Activated naive CD8-positive, alpha-beta T cell treated with anti-CD3 and anti-CD28 coated beads, Interleukin-2, amount 10 ng/mL, durations not matched to agents 7 days and 5 days (primary cell): ENCODE measurements at places on chromosomes 12 and 14.

GRCh38 chr14:73660511-73660910 lies 15.7 kb downstream of the DNAL1 start:
- DNase-seq = no peak

GRCh38 chr14:22900081-22900799 lies 17.2 kb downstream of the REM2 start:
- no peak for DNase-seq

- DNase-seq = no peak
These were observed 18.6 kb upstream of the GPATCH2L start for GRCh38 chr14:76133103-76133502.

DNA sequence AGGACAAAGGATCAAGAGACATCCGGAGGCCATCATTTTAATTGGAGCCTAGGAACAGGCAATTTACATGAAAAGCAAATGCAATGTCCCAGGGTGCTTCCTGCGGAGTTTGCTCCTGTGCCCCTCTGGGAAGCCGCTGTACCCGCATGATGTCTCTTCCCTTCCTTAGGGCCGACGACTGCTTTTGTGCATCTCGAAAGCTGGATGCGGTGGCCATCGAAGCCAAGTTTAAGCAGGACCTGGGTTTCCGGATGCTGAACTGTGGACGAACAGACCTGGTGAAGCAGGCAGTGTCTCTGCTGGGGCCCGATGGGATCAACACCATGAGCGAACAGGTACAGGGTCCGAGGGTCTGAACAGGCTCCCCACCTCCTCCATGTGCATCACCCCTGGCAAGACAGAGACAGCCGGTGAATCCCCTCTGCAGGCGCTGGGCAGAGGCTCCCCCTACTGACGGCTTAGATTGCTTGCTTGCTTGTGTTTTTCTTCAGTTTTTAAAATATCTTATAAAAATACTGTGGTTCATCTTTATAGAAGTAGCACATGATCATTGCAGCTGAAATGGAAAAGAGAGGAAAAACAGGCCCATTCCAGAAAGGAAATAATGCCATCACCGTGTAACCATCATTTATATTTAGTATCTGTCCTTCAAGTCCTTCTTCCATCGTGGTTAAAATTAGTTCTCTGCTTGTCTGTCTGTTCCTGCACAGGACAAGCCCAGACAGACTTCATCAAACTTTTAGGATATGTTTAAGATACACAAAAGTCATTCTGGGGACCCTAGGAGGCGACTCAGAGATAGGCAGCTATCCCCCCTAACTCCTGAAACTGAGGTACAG lies 75.4 kb upstream of the PWP1 start:
- peak; percentile 40 for DNase-seq

DNA sequence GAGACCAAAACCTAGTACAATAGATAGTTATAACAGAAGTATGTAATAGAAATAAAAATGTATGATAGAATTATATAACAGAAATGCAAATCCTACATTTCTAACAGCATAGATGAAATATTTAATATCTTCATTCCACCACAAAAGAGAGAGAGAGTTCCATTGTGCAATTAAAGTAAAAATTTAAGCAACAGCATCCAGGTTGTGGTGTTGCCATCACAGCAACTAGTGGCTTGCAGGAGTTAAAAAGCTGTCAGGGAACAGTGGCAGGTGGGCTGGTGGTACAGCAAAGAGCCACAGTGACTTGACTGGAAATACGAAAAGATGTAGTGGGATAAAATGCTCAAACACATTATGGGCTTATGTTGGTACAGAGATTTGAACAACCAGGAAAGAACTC lies 57.1 kb upstream of the MDM1 start:
- DNase-seq = no peak
